ENCODE measurements at places on chromosomes 1 and 21.

DNA sequence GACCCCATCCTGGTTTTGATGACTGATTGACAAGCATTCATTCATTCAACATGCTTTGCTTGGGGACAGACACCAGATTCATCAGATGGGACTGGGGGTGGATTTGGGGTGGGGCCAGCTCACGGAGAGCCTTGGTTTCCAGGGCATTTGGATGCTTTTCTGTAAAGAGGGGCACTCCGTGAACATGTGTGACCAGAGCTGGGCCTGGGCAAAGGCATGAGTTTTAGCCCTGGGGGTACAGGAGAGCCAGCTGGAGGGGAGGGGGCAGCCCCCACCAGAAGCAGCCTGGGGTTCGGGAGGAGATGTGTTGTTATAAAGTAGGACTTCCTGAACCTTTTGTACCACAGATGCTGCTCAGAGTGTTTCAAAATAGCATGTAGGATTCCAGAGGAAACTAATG is 99.7 kb downstream of the RIPK4 start:
- no peak for DNase-seq

DNA sequence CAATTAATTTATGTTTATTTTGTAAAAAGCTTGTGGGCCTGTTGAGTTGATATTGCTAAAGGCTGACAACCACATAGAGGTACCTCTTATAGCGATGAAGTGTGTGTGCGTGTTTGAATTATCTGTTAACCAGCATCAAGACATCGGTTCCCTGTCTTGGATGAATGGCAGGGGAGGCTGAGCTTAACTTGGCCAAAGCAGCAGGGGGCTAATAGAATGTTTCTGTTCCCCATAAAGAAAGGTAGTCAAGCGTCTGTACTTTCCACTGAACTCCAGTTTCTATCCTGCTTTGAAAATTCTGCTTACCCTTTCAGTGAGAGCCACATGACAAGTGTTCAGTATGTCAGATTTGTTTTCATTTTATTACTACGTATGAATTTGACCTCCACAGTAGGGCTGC is 63.0 kb downstream of the ROR1 start:
- DNase-seq: no peak

GRCh38 chr1:177021687-177022086 is 142.8 kb downstream of the ASTN1 start:
- no peak for DNase-seq

DNA sequence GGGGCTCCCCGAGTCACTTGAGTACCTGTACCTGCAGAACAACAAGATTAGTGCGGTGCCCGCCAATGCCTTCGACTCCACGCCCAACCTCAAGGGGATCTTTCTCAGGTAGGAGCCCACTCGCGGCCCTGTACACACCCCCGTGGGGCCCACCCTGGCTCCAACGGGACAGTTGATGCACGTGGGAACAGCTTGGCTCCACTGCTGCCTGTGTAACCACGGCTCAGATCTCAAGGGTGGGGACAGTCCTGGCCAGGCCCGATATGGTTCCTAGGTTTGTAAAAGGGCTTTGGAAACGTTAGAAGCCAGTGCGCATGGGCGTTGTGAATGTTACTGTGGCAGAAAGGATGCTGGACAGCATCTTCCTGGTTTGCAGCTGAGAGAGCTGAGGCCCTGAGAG is 18.8 kb downstream of the PODN start:
- no peak for DNase-seq

DNA sequence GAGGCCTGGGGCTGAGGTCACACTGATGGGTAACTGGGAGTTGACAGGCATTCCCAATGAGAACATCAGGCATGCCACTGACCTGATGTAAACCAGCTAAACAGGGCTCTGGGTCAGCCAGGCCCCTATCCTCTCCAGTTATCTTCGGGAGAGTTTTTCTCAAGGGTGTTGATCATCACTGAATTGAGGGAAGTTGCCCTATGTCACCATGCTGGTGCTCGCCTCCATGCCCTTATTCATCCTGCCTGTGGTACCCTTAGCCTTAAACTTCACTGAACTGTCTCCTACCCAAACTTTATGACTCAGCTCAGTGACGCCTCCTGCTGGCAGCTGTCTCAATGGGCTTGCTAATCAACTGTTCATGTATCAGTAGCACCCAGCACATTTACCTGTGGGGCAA is 80.7 kb upstream of the TNR start:
- no peak for DNase-seq

- no peak for DNase-seq
Measured at GRCh38 chr1:217138173-217138765, 415.0 kb upstream of the ESRRG start.

- DNase-seq: no peak
Measured at GRCh38 chr1:201061049-201061448, 37.5 kb upstream of the KIF21B start.

DNA sequence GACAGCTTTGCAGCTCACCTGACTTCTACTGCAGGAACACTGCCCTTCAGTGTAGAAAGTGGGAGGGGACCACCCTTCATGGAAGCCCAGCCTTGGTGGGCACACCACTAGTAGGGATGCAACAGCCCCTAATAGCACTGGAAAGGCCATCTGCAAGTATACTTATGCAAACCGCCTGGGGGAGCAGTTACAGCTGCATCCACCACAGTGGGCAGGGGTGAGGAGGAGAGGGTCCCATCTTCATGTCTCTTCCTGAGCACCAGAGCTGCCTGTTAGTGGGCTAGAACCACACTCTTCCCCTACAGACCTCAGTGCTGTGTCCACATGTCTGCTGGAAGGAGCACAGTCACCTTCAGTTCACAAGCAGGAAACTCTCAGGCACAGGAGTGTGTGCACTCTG is 66.2 kb upstream of the LHX8 start:
- no peak for DNase-seq

- DNase-seq: no peak
Measured at GRCh38 chr1:37040261-37040660, 5.9 kb upstream of the GRIK3 start.

GRCh38 chr1:150256198-150256553 is 1.4 kb upstream of the CA14 start:
- no peak for DNase-seq

- DNase-seq: no peak
Measured at GRCh38 chr1:161763522-161764098, 2.5 kb upstream of the ATF6 start.

DNA sequence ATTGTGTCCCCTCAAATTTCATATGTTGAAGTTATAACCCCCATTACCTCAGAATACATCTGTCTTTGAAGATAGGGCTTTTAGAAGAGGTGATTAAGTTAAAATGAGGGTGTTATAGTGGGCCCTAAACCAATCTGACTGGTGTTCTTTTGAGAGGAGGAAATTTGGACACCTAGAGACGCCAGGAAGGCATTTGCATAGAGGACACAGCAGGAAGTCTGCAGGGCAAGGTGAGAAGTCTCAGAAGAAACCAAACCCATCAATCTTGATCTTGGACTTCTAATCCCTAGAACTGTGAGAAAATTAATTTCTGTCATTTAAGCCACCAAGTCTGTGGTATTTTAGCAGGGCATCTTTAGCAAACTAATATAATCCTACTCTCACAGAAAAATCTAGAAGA is 13.0 kb downstream of the GOLPH3L start:
- DNase-seq: no peak

GRCh38 chr1:83846138-83846537 is 152.8 kb downstream of the TTLL7 start:
- DNase-seq: no peak

- DNase-seq: no peak
Measured at GRCh38 chr1:42817440-42817767, 207 bp upstream of the SVBP start.

DNA sequence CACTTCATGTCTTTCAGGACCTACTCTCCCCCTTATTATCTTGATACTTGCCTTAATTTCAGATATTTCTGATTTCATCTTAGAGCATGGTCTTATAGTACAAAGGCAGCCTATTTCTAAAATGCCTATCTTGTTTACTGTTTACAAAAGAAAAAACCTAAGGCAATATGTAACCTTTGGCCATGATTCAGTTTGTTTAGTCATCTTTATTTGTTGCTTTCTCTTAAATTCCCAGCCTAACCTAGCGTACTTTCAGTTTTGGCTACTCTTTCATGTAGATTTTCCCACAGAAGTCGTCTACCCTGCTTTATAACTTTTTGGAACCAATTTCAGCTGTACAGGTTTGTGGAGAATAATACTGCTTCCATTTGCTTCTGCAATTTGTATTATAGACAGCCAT is 81.8 kb downstream of the KIF1B start:
- DNase-seq: no peak

DNA sequence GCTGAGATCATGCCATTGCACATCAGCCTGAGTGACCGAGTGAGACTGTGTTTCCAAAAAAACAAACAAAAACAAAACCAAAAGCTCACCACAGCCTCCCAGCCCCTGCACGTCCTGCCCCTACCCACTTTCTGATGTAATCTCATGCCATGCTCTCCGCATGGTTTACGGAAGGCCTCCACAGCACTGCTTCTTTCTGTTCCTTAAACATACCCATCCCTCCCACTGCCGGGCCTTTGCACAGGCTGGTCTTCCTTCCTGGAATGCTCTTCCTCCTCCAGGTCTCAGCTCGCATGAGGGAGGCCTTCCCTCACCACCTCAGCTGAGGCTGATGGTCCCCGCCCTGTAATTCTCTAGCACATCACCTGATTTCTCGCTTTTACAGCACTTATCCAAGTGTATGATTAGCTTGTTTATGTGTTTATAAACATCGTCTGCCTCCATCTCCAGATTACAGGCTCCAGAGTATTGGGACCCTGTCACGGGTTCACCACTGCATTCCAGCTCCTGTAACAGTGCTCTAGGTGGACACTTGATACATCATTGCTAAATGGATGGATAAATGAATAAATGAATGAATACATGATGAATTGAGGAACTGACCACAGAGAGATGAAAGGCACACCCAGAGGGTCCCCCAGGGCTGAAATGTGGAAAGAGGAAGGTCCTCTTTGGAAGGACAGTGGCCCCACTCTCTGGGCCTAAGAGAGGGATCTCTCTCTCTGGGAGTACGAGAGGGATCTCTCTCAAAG is 22.1 kb downstream of the TCEA3 start:
- no peak for DNase-seq

GRCh38 chr1:32903991-32904785 is 3.0 kb upstream of the TMEM54 start:
- DNase-seq: no peak

GRCh38 chr1:247370786-247371732 is 39.4 kb upstream of the ZNF496 start:
- no peak for DNase-seq

DNA sequence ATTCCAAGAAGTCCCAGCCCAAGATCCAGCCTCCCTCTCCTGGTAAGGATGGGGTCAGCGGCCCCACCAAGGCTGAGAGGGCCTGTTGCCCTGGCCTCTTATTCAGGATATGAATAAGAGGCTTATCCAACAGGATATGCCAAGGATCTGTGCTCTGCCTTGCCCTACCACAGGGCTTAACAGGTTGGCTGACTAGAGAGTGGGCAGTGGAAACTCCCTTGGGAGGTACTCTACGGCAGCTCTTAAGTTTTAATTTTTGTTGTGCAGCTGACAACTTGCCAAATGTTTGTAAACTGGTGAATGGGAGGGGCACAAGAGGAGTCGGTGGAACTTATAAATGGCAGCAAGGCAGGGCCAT is 16.5 kb upstream of the PIGV start:
- DNase-seq: no peak
